ENCODE measurements at places on chromosomes 11 and 22.

DNA sequence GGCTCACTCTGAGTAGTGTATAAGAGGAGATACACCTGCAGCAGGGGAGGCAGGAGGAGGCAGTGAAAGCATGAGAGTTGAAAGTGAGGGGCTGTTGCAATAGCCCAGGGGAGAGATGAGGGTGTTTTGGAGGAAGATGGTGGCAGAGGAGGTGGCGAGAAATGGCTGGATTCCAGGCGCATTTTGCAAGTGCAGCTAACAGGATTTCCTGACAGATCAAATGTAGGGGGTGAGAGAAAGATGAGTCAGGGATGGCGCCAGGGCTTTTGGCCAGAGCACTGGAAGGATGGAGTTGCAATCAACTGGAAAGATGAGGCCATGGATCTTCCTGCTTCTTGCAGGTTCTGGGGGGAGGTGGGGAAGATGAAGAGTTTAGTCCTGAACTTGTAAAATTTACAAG, 16.8 kb upstream of the TSPAN18 start:
- H3K4me3 ChIP-seq, result no peak overlapping the region
- no peak overlapping the region for H3K27ac ChIP-seq
- peak; percentile 6 for DNase-seq

GRCh38 chr11:27440090-27440489, 32.5 kb downstream of the LGR4 start:
- H3K4me3 ChIP-seq, result no peak overlapping the region
- H3K36me3 ChIP-seq, result no peaks in the 10 kb centered on the region
- H3K4me1 ChIP-seq, result no peaks in the 10 kb centered on the region
- H3K27me3 ChIP-seq, result no peaks in the 10 kb centered on the region
- no peak overlapping the region for H3K27ac ChIP-seq

DNA sequence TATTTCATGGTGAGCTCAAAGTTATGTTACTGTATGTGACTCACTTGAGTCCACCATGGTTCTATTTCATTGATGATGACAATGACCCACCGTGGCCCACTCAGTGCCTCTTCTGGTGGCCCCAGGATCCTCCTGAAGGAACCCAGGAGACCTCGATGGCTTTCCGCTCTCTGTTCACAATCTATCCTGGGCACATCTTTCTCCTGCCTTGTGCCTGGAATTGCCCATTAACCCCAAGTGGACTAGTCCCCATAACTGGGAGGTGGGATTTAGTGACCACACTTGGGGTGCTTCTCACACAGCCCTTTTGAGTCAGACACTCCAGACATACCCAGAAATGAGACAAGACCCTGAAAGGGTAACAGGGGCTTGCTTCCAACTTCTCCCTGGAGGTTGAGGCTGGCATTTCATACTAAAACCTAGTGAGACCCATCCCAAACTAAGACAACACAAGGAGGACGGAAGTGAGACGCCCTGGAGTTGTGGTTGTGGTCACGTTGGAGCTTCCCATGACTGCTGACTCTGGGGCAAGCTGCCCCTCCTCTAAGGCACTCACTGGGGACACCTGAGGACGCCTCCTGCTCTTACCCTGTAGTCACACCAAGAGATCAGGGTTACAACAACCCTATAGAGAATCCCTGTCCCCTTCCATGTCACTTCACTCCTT, 22.1 kb downstream of the IGLL5 start:
- H3K4me1 ChIP-seq, result no peaks in the 10 kb centered on the region
- H3K27ac ChIP-seq, result no peak overlapping the region
- H3K4me3 ChIP-seq, result no peak overlapping the region
- no peak for DNase-seq
- no peaks in the 10 kb centered on the region for H3K27me3 ChIP-seq

- H3K27me3 ChIP-seq, result peaks cover 8% of the 10 kb centered on the region
- no peaks in the 10 kb centered on the region for H3K36me3 ChIP-seq
- H3K4me3 ChIP-seq, result no peak overlapping the region
- no peak for DNase-seq
- no peak overlapping the region for H3K27ac ChIP-seq
Observed at GRCh38 chr11:45560155-45560912, 105.1 kb downstream of the CHST1 start.

DNA sequence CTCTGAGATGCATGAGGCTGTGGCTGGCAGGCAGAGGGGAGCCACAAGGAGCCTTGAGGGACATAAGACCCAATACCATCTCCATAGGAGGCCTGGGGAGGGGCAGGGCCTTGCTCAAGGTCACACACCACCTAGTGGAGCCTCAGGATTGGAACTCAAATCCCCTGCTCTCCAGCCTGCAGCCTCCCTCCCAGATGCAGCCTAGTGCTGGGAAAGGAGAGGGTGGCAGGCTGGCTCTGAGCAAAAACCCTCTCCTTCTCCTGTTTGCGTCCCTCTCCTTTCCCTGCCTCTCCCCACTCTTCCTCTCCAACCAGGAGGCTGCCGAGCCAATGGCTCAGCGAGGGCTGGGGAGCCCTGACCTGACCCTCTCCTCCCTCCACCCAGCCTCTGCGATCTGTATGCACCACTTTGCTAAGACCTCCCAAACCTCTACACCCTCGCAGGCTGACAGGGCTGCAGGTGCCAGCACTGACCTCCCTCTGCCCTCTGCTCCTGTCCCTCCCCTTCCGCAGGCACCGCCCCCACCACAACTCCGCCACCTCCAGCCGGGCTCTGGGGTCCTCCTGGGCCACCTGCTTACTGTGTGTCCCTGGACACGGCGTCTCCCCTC, 14.7 kb downstream of the IGLL1 start:
- H3K4me1 ChIP-seq, result no peaks in the 10 kb centered on the region
- no peaks in the 10 kb centered on the region for H3K36me3 ChIP-seq
- DNase-seq, result no peak
- H3K27me3 ChIP-seq, result peaks cover 11% of the 10 kb centered on the region

GRCh38 chr11:114440121-114440860, 1.0 kb downstream of the REXO2 start:
- H3K4me1 ChIP-seq, result peaks cover 2% of the 10 kb centered on the region
- peak overlapping the region; percentile 90 for H3K27ac ChIP-seq
- H3K4me3 ChIP-seq, result peak overlapping the region; percentile 97
- no peaks in the 10 kb centered on the region for H3K27me3 ChIP-seq
- H3K36me3 ChIP-seq, result peaks cover 3% of the 10 kb centered on the region

- no peaks in the 10 kb centered on the region for H3K36me3 ChIP-seq
- no peak for DNase-seq
- H3K4me3 ChIP-seq, result no peak overlapping the region
- no peaks in the 10 kb centered on the region for H3K27me3 ChIP-seq
Observed at GRCh38 chr11:2521733-2522630, 77.2 kb downstream of the KCNQ1 start.

GRCh38 chr11:119222308-119222707, 16.2 kb downstream of the CBL start:
- peak; percentile 86 for DNase-seq
- no peak overlapping the region for H3K4me3 ChIP-seq
- peak overlapping the region; percentile 18 for H3K27ac ChIP-seq

DNA sequence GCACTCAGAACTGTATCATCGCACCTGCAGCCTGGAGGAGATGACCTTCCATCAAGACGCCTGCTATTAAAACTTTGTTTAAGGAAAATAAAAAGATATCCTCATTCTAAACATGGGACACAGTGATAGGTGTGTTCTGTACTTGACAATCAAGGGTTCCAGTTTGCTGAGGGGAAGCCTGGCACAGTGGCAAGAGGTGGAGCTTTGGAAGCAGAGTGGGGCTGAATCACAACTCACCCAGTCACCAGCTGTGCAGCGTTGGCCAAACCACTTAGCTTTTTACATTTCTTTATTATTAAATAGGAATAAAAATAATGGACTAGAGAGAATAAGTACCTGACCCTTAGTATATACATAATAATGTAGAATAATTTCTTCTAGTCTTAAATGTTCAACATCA, 220.7 kb downstream of the TENM4 start:
- H3K27ac ChIP-seq, result no peak overlapping the region
- H3K4me1 ChIP-seq, result no peaks in the 10 kb centered on the region
- no peak overlapping the region for H3K4me3 ChIP-seq
- no peaks in the 10 kb centered on the region for H3K36me3 ChIP-seq
- DNase-seq, result peak; percentile 20
- H3K27me3 ChIP-seq, result no peaks in the 10 kb centered on the region

DNA sequence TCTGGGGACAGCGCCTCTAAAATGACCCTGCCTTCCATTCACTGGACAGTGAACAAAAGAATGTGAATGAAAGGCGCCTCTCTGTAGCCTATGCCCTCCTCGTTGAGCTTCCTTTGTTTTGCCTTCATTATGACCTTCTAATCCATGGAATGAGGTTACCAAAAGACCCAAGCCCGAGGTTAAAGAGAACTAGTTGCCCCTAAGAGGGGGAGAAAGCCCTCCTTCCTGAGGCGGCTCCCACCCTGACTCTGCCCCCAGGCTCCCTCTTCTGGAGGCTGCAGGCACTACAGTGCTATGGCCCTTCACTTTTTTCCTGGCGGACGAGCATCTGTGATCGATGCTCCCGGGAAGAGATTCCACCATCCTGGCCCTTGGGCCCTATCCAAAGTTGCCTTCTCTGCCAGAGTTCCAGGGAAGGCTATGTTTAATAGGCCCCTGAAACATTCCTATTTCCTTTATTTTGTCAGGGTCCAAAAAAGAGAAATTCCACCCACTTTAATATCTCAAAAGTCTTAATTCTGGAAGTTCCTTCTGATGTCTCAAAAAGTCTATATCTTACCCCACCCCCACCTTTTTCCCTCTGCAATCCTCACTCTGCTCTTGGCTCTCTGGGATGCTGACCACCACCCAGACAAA, 147.3 kb downstream of the FEZ1 start:
- peak; percentile 23 for DNase-seq
- H3K27me3 ChIP-seq, result peaks cover 11% of the 10 kb centered on the region
- no peak overlapping the region for H3K27ac ChIP-seq
- peaks cover 2% of the 10 kb centered on the region for H3K4me1 ChIP-seq
- H3K36me3 ChIP-seq, result no peaks in the 10 kb centered on the region

GRCh38 chr11:107916671-107917241, 11.5 kb upstream of the RAB39A start:
- H3K36me3 ChIP-seq, result no peaks in the 10 kb centered on the region
- peak; percentile 14 for DNase-seq
- H3K4me1 ChIP-seq, result no peaks in the 10 kb centered on the region
- H3K4me3 ChIP-seq, result no peak overlapping the region
- H3K27me3 ChIP-seq, result no peaks in the 10 kb centered on the region

GRCh38 chr22:33350961-33351360, 292.8 kb upstream of the SYN3 start:
- H3K36me3 ChIP-seq, result no peaks in the 10 kb centered on the region
- H3K4me3 ChIP-seq, result no peak overlapping the region
- H3K27me3 ChIP-seq, result no peaks in the 10 kb centered on the region
- no peak overlapping the region for H3K27ac ChIP-seq

GRCh38 chr11:110712659-110713448, 617 bp upstream of the ARHGAP20 start:
- H3K4me1 ChIP-seq, result no peaks in the 10 kb centered on the region
- no peaks in the 10 kb centered on the region for H3K36me3 ChIP-seq
- no peaks in the 10 kb centered on the region for H3K27me3 ChIP-seq
- no peak overlapping the region for H3K27ac ChIP-seq

DNA sequence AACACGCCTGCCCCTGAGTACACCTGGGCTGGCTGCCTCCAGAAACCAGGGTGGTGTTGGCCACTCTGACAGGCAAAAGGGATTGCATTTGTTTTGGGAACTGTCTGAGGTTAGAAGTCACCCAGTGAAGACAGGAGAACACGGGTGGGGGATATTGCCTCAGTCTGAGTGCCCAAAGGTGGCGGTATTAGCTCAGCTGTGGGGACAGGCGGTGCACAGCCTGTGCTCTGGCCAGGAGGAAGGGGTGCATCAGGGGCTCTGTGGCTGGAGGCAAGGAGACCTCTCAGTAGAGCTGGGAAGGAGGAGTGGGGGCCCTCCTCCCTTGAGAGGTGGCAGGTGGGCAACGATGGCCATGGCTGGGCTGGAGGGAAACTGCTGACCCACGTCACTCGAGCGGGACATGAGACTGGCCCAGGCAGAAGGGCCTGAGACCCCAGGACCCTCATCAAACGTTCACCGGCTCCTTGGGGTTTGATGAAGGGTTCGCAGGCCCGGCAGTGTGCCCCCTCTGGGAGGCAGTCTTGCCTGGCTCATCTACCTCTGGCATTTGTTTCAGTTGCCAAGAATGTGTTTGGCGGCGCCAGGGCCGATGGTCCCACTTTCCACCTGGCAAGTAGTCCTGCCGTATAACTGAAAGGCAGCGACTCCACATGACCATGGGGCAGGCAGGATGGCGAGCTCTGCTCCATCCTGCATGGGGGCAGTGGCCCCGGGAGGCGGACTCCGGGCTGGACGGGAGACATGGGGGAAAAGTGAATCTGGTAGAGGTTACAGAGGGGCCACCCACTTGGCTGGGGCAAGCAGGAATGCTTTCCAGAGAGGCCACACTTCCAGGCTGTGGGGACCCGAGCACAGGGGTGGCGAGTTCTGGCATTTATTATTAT, 52.8 kb upstream of the SMIM38 start:
- H3K27me3 ChIP-seq, result no peaks in the 10 kb centered on the region
- H3K36me3 ChIP-seq, result no peaks in the 10 kb centered on the region
- peaks cover 3% of the 10 kb centered on the region for H3K4me1 ChIP-seq
- no peak overlapping the region for H3K27ac ChIP-seq
- H3K4me3 ChIP-seq, result no peak overlapping the region

GRCh38 chr11:63508009-63508408, 2.1 kb downstream of the LGALS12 start:
- no peak overlapping the region for H3K4me3 ChIP-seq
- no peak overlapping the region for H3K27ac ChIP-seq
- H3K36me3 ChIP-seq, result no peaks in the 10 kb centered on the region
- no peaks in the 10 kb centered on the region for H3K27me3 ChIP-seq

GRCh38 chr11:111777094-111778046, 11.2 kb upstream of the PPP2R1B start:
- no peaks in the 10 kb centered on the region for H3K4me1 ChIP-seq
- H3K27ac ChIP-seq, result no peak overlapping the region
- H3K36me3 ChIP-seq, result no peaks in the 10 kb centered on the region
- no peak overlapping the region for H3K4me3 ChIP-seq

GRCh38 chr11:47398551-47398950, 9.8 kb upstream of the SLC39A13 start:
- no peak for DNase-seq
- H3K36me3 ChIP-seq, result no peaks in the 10 kb centered on the region
- no peak overlapping the region for H3K27ac ChIP-seq
- H3K4me3 ChIP-seq, result no peak overlapping the region
- H3K27me3 ChIP-seq, result no peaks in the 10 kb centered on the region
- peaks cover 9% of the 10 kb centered on the region for H3K4me1 ChIP-seq

DNA sequence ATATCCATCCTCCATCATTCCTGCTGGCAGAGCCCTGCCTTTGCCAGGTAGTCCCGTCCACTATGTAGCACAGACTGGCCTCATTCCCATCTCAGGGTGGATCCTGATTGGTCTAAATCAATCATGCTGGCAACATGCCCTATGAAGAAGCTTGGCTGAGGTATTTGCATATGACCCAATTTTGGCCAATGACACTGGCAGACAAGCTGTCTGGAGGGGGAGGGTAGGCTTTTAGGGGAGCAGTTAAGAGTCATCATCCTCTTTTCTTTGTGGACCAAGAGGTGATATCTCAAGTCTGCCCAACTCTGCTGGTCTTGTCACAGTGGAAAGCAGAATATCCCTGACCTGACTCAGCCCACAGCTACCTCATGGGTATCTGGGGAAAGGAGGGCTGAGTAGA, 5.1 kb downstream of the CCDC89 start:
- H3K27ac ChIP-seq, result no peak overlapping the region
- no peaks in the 10 kb centered on the region for H3K27me3 ChIP-seq
- no peaks in the 10 kb centered on the region for H3K36me3 ChIP-seq
- H3K4me1 ChIP-seq, result peaks cover 15% of the 10 kb centered on the region
